ENCODE measurements at places on chromosomes 16 and 17.

DNA sequence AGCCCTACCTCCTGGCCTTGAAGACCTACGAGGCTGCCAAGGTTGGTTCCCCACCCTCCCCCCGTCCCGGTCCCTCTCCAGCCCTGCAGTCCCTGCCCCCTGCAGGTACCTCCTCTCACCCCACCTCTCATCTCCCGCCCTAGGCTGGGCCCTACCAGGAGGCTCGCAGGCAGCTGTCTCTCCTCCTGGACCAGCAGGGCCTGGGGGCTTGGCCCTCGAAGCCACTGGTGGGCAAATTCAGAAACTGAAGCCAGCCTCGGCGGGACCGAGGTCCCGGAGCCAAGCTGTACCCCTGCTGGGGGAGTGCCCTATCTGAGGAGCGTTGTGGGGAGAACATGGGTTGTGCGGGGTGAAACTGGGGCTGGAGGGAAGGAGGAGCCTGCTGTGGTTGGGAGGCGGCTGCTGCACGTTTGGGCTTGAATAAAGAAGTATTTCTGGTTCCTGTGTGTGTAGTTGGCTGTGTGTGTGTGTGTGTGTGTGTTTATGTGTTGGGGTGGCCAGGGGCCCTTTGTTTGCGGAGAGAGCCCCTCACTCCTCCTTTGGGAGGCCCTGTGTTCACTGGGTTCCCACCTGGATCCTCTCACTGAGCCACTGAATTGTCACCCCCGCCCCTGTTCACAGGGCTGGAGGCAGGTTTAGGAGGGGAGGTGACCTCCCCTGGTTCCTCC lies 5.9 kb downstream of the ADAD2 start:
- no peak for DNase-seq

GRCh38 chr17:57086069-57086930 lies 1.3 kb downstream of the AKAP1 start:
- DNase-seq: no peak

DNA sequence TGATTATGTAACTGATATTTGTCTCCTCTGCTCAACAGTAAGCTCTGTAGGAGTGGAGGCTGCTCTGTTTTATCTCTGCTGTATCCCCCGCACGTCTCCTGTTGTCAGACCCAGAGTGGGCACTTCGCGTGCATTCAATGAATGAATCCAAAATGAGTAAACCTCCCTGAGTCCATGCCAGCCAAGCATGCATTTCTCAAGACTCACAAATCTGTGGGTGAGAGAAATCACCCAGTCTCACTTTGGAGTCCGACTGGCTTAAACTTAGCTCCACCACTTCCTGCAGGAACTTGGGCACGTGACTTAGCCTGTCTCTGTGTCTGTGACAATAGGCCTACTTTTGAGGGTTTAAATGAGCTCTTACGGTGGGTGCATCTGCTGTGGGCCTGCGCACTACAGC lies 3.7 kb downstream of the PNPO start:
- DNase-seq: no peak

DNA sequence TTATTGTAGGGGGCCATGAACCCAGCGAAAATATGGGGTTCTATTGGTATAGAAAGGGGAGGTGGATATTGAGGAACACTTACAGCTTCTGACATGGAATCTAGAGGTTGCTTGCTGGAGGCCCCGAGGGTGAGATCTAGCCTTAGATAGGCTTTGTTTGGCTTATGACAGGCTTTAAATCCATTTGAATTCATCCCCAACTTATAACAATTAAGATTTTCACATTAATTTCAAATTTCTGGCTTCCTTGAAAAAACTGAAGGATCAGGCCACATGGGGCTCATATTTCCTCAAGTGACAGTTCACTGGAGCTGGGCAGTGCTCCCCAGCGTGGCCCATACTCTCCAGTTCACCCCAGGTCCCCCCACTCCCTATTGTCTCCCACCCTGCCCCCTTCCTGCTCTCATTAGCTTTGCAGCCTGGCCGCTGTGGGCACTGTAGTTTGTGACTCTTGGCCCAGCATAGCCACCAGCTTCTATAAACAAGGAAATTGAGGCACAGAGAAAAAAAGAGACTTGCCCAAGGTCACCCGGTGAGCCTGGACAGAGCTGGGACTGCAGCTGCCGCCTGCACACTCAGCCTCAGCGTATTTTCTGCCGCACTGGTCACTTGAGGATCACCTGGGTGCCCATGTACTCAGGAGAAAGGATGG lies 19.8 kb upstream of the ADGRG1 start:
- DNase-seq: no peak

DNA sequence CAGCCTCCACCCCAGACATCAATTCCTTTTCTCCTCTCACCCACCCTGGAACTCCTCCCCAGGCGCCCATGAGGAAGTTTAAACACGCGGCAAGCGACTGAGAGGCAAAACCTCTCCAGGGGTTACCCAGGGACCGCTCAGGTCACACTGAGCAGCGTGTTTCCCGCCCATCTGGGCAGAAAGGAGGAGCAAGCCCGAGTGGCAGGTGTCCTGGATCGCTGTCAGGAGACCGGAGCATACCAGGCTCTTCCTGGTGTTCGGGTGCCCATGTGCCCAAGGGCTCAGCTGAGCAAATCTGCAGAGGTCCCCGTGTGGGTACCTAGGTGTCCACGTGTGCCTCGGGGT lies 491 bp downstream of the SLC25A19 start:
- no peak for DNase-seq

- DNase-seq: no peak
These were observed 84.4 kb upstream of the NUDT7 start for GRCh38 chr16:77637940-77638339.

DNA sequence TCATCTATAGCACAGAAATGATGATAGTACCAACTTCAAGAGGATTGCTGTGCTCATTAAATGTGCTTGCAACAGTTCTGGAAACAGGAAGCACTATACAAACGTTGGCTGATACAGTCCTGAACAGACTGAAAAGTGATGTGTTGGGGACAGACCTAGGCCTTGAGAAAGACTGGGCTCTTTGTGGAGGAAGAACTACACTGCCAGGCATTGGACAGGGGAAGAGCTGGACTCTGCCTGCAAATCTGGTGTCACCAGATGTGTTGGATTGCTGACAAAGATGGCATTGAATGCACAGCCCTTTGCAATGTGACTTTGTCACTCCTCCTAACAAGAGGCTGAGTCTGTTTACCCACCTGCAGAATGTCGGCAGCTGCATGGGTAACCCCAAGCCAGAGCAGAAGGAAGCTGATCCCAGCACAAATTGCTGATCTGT lies 12.4 kb upstream of the ST6GALNAC2 start:
- peak; percentile 24 for DNase-seq

DNA sequence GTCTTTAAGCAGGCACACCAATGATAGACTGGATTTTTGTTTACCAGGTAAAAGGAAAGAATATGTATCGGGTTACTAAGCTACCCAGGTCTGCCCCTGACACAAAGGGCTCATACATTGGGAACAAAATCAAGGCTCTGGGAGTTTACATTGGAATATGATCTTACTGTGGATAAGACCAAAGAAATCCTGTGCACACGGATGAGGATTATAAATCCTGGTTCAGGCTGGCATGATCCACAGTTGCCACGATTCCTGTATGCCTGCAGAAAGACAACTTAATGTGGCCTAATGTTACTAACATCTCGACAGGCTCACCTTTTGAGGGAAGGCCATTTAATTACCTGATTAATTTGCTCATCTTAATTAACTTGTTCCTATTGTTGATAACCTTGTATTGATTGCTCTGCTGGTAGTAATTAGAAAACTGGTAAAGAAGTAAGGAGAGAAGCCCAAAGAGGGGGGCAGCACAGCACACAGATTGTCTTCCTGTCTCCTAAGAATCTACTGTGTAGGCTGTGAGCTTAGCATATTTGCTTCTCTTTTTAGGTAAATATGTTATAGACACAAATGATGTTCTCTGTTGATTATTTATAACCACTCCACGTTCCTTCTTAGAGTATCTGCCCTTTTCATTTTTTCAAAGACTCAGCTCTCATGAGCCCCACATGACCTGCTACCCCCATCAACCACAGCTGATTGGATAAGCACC lies 51.0 kb upstream of the TOX3 start:
- peak; percentile 41 for DNase-seq

DNA sequence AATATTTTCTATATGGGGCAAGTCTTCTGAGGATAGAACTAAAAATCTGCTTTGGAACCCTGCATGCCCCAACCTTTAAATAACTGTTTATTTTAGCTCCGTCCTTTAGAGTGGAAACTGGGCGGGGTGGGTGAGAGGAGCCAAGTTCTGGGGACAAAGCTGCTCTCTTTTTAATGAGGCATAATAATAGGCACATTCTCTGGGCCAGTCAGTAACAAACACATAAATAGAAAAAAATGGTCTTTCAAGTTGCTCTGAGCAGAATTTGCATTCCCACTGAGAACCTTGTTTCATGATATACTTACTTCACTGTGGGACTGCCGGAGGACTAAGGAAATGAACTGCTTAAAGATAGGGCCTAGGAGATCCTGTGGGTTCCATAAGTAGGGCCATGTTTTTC lies 51.5 kb downstream of the KNOP1 start:
- no peak for DNase-seq

DNA sequence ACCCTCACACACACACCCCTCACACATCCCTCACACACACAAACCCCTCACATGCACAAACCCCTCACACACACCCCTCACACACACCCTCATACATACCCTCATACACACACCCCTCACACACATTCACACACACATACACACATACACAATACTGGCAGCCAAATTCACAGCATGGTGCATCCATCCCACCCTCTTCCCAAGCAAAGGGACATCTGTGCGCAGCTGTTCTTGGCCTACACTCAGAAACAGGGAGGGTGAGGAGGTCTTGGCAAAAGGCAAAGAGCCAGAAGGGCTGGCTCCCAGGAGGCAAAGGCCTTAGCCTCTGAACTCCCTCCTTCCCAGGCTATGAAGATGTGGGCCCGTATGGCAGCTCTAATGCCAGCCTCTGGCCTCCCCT lies 23.4 kb downstream of the C17orf67 start:
- DNase-seq: no peak

GRCh38 chr17:34761646-34762045 lies 182.3 kb downstream of the TMEM132E start:
- DNase-seq: no peak
